ENCODE measurements at places on chromosomes 5 and 9.

GRCh38 chr9:120792898-120793765, at the start of gene FBXW2:
FBXW2 (minus strand) TSS chr9:120793416; CDS start chr9:120788258, 5,158 bp downstream.
- DNase-seq = peak; percentile 94

DNA sequence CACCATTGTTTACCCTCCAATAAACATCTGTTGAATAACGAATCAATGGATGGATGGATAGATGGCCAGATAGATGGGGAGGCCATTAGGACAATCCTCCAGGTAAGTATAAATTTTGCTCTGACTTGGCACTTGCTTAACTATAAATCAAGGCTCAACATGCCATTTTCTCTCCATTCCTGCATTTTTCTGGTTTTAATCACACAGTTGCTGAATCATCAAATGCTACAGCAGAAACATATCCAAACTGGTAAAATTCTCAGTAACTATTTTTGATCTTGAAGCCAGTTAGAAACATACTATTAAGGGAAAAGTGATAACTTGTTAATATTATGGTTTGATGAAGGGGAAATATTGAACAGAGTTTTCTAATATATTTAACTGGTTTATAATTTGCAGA, 71.5 kb upstream of the MTAP start:
- DNase-seq = no peak

DNA sequence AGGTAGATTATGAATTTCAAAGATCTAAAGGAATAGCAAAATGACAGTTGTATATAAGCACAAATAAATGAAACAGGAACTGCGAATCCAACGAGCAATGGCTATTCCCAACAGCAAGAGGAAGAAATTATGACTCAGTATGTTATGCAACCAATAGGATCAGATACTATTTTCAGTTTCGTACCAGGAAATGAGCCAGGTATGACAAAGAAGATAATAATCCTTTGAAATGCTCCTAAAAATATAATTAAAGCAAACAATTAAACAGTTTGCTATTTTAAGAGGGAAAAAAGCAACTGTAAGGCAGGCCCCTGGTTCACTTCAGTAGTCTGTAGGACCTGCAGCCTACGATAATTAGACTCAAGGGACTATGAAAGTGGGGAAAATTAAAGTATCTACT, 58.9 kb downstream of the AUH start:
- no peak for DNase-seq

- no peak for DNase-seq
Observed at GRCh38 chr5:34905564-34905963, 9.7 kb downstream of the RAD1 start.
